ENCODE measurements at places on chromosomes 3 and 15. TPM values are rescaled to one million over a fixed set of nuclear protein-coding genes. Genes with fewer than 3 reads are reported as not detected.

Gene CPN2
- total RNA-seq, result not detected

Gene GP5
- 1.3 TPM for total RNA-seq

Gene ZIC4
- total RNA-seq, result not detected

Gene KIF15
- total RNA-seq, result 66.4 TPM

Gene NR2E3
- total RNA-seq, result not detected

Gene EPHB1
- total RNA-seq, result 1.4 TPM

Gene MME
- not detected for total RNA-seq

GRCh38 chr15:94206463-94207167 lies 24.7 kb upstream of the MCTP2 start:
- DNase-seq, result peak; percentile 80

GRCh38 chr3:145865399-145866018 lies 295.5 kb downstream of the PLOD2 start:
- DNase-seq, result no peak

DNA sequence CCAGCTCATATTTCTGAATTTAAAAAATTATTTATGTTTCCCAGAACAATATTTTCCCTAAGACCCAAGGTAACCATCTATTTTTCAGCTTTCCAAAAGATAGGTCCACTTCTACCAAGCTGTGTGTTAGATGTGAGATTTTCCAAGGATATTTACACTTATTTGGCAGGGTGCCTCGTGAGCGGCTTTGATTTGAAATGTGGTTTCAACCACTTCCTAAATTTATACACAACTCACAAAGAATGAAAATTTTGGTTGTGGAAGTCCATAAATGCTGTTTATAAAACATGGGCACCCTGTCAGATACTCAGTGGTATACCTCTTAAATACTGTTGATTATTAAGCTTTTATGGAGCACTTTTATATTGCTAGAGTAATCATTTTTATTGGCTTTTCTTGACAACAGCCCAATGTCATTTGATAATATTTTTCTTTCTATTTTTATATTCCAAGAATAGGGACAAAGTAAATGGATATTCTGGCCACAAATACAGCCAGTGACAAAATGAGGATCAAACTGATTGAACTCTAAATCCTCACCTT lies 57.6 kb downstream of the GAP43 start:
- no peak for DNase-seq

DNA sequence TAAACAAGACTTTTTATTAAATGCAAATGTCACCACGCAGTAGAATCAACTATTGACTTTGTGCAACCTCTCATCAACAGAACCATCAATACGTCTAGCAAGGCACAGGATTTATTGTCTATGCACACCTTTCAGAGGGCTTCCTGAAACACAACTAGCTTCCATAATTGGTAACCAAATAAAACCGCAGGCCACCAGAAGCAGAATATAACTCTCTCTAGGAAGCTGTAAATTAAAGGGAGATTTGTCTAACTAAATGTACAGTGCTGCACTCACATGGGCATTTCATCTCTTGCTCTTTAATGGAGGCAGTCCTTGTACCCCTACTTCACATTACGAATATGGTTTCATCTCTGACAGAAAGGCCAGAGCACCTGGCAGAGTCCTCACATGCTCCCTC lies 93.0 kb downstream of the FHIT start:
- DNase-seq, result no peak

GRCh38 chr15:27353856-27354255 lies 382.9 kb downstream of the GABRG3 start:
- no peak for DNase-seq

GRCh38 chr15:29937956-29938355 lies 115.7 kb upstream of the TJP1 start:
- DNase-seq, result no peak

GRCh38 chr3:186746008-186746407 lies 28.8 kb downstream of the KNG1 start:
- peak; percentile 26 for DNase-seq

DNA sequence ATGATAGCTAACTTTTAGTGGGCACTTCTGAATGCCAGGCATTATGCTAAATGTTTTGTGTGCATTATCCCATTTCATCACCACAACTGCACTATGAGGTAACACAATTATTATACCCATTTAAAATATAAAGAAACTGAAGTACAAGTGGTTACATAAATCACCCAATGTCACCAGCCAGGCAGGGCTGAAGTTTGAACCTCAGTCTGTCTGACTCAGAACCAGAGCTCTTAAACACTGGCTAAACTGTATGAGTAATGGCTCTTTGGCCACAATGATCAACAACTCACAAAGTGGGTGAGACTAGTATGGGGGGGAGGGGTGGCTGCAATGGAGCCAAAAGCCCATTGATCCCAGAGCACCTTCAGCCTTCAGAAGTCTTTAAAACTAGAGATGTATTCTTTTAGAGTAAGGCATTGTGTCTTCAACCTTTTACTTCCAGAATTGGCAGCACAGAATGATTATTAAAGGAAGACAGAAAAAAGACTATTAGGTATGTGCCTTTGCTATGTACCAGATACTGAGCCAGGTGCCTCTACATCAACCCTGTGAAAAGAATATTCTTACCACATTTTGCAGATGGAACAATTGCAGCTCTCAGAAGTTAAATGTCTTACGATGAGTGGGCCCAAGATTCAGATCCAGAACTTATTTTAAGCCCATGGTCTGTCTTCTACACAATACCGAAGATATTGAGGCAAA lies 166.9 kb downstream of the UACA start:
- DNase-seq, result no peak

- DNase-seq, result no peak
Measured at GRCh38 chr3:32200992-32201758, 37.3 kb upstream of the CMTM8 start.

GRCh38 chr3:31065765-31066164 lies 171.3 kb upstream of the GADL1 start:
- DNase-seq, result no peak

- DNase-seq, result no peak
Measured at GRCh38 chr3:123696808-123697207, 112.0 kb upstream of the HACD2 start.
